GM04503 (cell line): ENCODE measurements at places on chromosomes 5 and 9.

- no peak for DNase-seq
Measured at GRCh38 chr5:136133222-136133921, 727 bp downstream of the SMAD5 start.

DNA sequence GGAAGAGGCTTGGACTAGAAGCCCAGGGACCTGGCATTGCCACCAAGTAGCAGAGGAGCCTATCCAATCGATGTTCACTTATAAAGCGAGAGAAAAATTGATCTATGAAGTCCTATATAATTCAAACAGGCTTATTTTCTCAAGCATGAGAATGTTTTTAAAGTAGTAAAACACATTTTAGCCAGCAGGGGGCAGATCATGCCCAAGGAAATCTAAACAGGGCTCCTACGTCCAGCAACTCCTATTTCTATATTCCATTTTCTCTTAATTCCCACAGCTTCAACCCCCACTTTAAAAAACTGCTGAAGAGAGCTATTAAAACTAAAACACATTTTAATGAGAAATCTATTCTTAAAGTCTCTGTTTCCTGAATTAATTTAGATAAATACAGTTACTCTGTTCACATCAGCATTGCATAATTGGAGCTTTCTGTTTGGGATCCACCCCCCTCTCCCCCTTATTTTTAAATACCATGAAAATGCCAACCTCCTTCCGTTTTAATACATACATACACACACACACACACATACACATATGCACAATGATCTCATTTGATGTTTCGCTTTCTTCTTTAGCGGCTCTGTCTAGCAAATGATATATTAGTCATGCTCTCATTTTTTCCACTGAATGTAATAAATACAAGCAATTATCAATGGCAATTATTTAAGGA lies 144.9 kb downstream of the MYO10 start:
- no peak for DNase-seq

- no peak for DNase-seq
Measured at GRCh38 chr5:139453683-139454567, 8.6 kb downstream of the ECSCR start.

DNA sequence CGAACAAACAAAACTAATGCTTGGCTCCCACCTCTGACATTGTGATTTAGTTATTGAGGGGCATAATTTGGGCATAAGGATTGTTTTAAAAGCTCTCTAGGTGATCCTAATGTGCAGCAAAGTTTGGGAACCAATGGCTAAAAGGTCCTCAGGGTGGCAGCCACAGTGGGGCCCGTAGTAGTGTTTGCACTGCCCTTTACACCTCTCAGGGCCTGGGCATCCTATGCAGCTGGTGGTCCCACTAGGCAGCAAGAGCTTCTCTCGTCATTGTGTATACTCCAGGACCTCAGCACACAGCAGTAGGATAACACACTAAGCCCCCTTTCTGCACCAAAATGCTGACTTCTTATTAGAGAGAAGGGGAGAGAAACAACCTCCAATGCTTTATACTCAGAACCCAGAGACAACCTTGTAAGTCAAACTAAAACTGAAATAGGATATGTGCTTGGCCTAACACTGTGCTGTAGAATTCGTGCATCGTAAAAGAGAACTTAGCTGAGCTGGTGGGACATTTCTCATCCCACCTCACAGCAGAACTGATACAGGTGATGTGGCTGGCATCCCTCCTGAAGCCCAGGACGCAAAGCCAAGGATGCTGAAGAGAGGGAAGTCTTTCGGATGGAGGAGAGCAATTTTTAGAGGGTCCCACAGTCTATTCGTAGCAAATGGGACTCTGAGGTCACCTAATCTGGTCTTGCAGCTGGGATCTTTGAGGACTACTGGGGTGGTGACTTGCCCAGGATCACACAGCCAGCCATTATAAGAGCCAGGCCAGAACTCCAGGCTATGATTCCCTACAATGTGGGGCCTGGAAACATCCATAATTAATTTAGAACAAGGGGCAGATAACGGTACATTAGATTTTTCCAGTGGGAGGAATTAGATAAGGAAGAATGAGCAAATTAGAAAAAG lies 1.2 kb downstream of the GLRX start:
- no peak for DNase-seq

- no peak for DNase-seq
Measured at GRCh38 chr5:77366717-77367500, 125.2 kb downstream of the WDR41 start.

- peak; percentile 4 for DNase-seq
Measured at GRCh38 chr9:98057138-98057799, 737 bp downstream of the NANS start.

DNA sequence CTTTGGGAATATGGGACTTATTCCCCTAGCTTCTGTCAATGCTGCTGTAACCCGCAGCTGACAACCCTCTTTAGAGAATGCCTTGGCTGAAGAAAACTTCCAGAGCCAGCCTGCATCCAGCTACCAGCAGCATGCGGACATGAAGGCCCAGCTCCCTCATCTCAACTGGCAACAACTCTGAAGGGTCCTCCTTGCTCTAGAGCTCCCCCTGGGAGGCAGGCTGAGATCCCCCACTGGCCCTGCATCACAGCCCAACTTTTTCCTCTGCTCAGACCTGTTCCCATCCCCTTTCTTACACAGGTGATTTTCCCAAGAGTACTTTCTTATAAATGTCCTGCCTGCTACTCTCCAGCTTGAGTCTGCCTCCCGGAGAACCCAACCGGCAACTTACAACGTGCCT lies 18.7 kb upstream of the WNT8A start:
- DNase-seq: no peak

- no peak for DNase-seq
Measured at GRCh38 chr5:5316334-5316733, 106.1 kb upstream of the ICE1 start.

DNA sequence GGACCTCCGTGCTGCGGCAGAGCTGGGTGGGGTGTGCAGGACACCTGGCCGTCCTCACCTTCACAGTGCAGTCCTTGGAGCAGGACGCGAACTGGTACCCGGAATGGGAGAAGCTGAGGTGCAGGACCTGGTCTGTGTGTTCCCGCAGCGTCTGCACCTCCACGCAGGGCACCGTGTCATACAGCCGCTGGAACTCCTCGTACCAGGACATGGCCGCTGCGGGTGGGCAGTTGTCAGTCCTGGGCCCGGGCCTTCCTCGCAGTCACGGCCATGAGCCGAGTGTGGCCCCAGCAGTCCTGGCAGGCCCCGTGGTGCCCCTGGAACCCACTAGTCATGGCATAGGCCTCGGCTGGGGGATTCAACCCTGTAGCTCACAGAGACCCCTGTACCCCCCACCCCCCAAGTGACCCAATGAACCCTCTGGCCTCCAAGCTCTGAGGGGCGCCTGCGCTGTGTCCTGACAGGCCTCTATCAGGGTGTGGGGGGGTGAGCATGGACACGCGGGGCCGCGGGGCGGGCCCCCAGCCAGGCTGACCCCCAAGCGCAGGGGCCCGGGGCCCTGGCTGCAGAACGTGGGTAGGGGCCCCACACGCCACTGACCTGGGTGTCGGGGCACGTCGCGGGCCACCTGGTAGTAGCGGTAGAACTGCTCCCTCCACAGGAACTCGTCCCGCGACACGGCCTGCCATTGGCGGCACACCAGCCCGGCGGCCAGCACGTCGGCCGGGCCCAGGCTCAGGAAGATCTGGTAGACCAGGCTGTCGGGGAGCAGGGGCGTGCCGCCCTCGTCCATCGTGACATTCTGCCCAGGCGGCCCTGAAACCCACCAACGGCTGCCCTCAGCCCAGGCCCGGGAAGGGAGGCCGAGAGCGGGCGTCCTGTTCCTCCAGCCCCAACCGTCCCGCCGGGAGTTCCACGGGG lies 987 bp downstream of the FBXW5 start:
- no peak for DNase-seq

GRCh38 chr9:78533500-78533899 lies 236.6 kb downstream of the PSAT1 start:
- DNase-seq: no peak

- peak; percentile 10 for DNase-seq
Measured at GRCh38 chr9:69265891-69266290, 59.1 kb upstream of the ENTREP1 start.

- DNase-seq: no peak
Measured at GRCh38 chr9:20823051-20823450, 139.0 kb downstream of the FOCAD start.

DNA sequence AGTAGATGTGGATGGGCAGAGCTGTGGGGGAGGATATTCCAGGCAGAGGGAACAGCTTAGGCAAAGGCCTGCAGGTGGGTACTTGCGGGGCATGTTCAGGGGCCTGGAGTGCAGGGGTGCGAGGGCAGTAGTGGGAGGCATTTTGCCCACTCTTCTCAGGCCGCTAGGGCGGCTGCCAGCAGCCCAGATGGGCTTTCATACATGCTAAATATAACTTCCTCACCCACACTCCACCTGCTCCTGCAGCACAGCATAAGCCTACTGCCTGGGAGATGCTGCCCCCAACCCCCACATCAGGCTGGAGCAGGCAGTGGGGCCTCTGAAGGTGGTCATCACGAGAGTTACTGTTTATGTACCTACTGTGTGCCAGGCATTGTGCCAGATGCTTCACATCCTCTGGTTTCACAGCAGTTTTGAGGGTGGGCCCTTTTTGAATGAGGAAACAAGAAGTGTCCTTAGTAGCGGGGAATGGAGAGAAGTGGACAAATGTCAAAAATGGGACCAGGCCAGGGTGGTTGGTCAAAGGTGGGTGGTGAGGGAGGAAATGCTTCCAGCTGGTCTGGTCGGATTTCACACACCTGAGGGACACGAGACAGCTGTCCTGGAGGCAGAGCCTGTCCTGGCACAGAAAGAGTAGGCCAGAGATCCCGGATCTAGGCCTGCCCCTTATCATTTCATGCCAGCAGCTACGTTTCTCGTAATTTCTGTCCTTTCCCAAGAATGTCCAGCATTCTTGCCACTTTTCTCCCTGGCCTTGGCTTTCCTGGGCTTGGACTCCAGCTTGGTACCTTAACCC lies 12.1 kb downstream of the RGS14 start:
- no peak for DNase-seq

DNA sequence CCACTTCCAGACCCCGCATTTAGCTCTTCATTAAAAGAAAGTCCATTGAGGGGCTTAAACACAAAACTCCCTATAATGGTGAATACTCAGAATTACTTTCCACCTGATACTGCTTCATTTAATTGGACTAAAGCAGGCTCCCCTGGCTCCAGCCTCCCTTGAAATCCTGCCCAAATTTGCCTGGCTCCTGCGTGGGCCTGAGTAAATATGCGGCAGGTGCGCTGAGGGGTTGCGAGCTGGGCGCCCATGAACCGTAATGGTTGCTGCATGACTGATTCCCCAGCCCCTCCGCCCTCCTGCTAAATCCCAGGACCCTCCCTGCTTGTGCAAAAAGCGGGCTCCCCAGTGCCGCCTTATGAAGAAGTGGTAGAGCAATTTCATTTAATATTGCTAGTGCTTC lies 639.7 kb downstream of the BNC2 start:
- DNase-seq: no peak

DNA sequence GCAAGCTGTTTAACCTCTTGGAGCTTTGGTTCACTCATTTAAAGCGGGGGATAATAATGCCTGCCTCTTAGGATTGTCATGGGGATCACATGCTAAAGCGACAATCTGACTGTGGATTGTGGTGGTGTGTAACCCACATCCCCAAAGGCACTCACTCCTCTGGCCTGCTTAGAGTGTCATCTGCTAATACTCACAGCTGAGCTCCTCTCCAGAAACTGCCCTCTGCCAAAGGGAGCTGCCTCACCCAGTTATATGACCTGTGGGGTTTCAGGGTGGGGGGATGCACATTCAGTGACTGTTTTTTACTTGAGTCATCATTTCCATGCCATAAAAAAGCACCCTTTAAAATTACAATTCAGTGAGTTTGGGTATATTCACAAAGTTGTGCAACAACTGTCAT lies 110.0 kb upstream of the SPOCK1 start:
- DNase-seq: peak; percentile 65

- no peak for DNase-seq
Measured at GRCh38 chr5:140253985-140254384, 48.9 kb downstream of the PFDN1 start.

DNA sequence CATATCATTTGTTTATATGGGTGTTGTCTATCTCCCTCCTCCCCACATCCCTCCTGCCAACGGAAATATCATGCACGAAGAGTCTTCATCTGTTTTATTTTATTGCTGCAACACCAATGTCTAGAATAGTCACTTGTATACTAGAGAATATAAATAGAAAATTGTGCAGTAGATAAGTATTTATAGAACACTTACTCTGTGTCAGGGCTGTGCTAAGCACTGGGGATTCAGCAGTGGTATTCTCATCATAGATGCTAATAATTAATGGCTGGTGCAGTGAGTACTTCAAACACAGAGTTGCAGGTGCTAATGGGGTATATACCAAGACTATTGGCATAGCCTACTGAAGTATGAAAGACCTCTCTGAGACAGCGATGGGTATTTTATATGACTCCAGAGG lies 353.5 kb upstream of the CDH6 start:
- DNase-seq: no peak

DNA sequence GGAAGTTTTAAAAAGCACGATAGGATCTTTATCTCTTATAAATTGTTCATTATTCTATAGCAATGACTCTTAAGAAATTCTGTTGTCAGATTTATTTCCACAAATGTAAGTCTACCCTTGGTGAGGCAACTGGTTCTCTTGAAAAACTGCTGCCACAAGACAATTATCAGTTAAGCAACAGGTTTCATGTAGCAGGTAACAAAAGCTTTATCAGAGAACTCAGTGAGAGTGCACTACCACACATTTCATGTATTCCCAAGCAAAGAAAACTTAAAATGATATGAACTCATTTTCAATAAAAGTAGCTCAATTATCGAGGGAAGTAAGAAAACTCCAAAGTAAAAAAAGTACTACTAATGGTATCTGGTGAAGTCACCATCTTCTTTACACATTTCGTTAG lies 9.4 kb downstream of the NR6A1 start:
- DNase-seq: no peak

- no peak for DNase-seq
Measured at GRCh38 chr5:115070737-115071136, 99.0 kb downstream of the TRIM36 start.

DNA sequence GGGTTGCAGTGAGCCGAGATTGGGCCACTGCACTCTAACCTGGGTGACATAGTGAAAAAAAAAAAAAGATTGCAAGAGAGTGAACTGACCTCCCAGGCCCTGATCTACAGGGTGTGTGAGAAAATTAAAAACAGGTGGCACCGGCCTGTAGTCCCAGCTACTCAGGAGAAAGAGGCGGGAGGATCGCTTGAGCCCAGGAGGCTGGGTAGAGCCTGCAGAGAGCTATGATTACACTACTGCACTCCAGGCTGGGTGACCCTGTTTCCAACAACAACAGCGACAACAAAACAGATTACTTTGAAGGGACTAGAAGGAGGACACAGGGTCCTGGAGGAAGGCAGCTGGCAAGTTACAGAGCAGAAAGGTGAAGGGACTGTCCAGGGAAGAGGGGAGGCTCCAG lies 42.2 kb upstream of the FABP6 start:
- no peak for DNase-seq

GRCh38 chr9:69797675-69798074 lies 22.9 kb upstream of the CFAP95 start:
- DNase-seq: no peak

DNA sequence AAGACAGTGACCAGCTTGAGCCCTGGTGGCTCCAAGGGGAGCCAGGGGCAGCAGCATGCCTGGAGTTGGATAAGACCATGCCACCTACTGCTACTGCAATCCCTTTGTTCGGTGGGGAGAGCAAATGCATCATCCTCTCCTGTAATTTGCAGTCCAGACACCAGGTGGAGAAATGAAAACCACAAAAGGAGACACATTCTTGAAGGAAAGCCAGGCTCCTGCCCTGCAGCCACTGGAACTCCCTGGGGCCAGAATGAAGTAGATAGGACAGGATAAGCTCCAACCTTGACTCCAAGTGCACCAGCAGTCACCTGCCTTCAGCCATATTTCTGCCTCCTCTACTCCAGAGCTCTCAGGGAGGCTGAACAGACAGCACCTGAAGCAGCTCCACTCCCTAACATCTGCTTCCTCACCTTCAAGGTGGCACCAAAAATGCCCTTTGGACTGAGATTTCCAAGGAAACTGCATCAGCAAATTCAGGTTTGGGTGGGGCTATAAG lies 65.1 kb upstream of the IQGAP2 start:
- DNase-seq: peak; percentile 5
